ENCODE measurements at places on chromosomes 2 and 18. TPM values are rescaled to one million over a fixed set of nuclear protein-coding genes. Genes with fewer than 3 reads are reported as not detected.

Gene LINC00305
- not detected for total RNA-seq

Gene TEX44
- not detected for total RNA-seq

Gene ANKRD30B
- not detected for total RNA-seq

Gene HS6ST1
- total RNA-seq: 35.2 TPM

Gene UGT1A3
- not detected for total RNA-seq

Gene RAMP1
- total RNA-seq: 151 TPM

Gene RBM44
- 0.32 TPM for total RNA-seq

Gene FLACC1
- 5.0 TPM for total RNA-seq

Gene RPRM
- total RNA-seq: not detected

Gene TXNDC2
- total RNA-seq: not detected

Gene INPP4A
- total RNA-seq: 16.3 TPM

Gene FOXD4L1
- not detected for total RNA-seq

Gene CFAP65
- not detected for total RNA-seq

Gene CGREF1
- 0.87 TPM for total RNA-seq

Gene CRYGC
- not detected for total RNA-seq

Gene SERPINB12
- total RNA-seq: not detected

Gene TUBA4B
- not detected for total RNA-seq

Gene PLGLB1
- 2.7 TPM for total RNA-seq

Gene KCNG2
- not detected for total RNA-seq

Gene GPR45
- total RNA-seq: not detected

Gene TPO
- total RNA-seq: 10.0 TPM

Gene SYT4
- 1.9 TPM for total RNA-seq

All from left ventricle myocardium superior (tissue), 1 donor.